ENCODE measurements at places on chromosomes 1 and 21.

- no peak for DNase-seq
These were observed 100.8 kb upstream of the KIAA1614 start for GRCh38 chr1:180811886-180812285.

GRCh38 chr1:45883658-45884057 lies 80.2 kb downstream of the MAST2 start:
- DNase-seq, result no peak

- no peak for DNase-seq
These were observed 173.4 kb downstream of the S1PR1 start for GRCh38 chr1:101410048-101410878.

DNA sequence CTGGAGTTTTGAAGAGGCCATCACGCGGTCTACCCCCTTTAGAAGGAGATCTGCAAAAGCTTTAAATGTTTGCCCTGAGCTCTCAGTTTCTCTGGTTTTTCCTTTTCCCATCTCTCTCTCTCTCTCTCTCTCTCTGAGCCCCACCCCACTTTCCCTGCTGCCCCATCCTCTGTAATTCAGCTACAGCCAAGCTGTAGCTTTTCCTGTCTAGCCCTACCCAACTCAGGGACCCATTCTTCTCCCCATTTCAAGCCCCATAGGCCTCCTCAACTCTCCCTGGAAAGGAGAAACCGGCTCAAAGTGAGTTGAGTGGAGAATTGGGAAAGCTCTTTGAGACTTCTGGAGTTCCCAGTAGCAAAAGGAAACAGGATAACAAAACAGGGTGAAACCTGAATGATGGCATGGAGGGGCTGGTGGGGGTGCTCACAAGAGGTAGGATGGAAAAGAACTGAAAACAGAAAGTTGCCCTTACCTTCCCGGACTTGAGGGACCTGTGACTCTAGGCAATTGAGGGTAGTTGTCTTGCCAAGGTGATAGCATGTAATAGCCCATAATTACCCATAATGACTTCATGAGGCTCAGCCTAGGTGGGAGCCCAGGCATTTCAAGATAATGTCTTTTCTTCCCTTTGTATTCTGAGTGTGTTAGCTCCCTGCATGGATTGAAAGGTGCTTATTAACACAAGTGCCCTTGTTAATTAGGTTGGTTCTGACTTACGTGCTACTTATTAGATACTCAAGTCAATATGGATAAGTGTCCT lies 84.9 kb downstream of the SLC16A1 start:
- DNase-seq, result no peak

- DNase-seq, result no peak
These were observed 99.3 kb downstream of the CEP350 start for GRCh38 chr1:180053594-180054567.

GRCh38 chr1:186605762-186606350 lies 74.4 kb downstream of the PTGS2 start:
- DNase-seq, result no peak

- no peak for DNase-seq
These were observed 43.0 kb downstream of the ATP6V1G3 start for GRCh38 chr1:198497326-198498102.

All from psoas muscle (tissue), 8 donors.